ENCODE measurements at places on chromosomes 2 and 18.
A peak's percentile ranks its signal among the peaks of the same experiment; 100 is the strongest.

DNA sequence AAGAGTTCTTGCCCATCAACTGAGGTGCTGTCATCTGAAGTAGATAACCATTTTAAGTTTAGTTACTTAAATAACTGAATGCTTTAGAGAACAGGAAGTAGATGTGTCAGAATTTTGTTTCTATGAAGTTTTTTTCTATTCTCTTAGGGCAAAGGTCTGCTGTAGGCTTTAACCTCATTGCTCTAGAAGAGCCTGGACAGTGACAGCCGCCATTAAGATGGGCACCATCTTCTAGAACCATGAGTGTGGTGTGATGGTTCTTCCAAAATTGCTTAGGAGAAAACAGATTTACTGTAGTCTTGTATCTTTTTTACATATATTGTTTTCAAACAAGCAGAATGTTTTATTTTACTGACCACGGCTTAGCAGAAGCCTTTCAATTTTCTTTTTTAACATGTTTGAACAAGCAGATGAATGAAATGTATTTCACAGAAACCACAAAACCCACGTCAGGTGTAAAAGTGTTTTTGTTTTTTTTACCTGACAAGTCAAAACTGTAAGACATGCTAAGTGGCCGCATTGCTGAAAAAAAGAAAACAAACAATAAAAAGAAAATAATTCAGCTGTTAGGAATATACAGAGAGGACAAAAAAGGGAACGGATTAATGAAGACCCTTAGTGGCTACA lies 77.9 kb downstream of the PRELID3A start:
- DNase-seq, result no peak

GRCh38 chr2:234377761-234378391 lies 119.0 kb downstream of the ARL4C start:
- peak; percentile 29 for DNase-seq

DNA sequence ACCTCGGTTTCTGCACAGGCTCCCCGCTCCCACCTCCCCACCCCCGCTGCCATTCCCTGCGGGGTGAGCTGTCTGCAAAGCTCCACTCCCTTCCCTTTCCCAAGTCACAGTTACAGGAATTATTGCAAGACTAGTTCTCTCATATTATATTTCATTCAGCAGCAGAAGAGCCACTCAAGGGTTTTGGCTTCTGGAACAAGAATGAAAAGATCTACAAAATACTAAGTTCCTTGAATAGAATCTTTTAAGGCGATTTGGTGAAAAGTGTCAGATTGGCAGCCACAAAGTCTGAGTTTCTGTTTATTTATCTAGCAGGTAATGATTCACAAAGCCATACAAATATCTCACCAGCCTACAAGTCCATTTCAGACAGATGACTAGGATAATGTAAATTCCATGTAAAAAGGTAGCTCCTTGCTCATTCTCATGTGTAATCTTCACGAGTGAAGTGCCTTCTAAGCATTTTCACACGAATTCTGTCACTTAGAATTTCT lies 221.9 kb upstream of the RBBP8 start:
- peak; percentile 57 for DNase-seq

GRCh38 chr2:51998890-51999289 lies 967.0 kb upstream of the NRXN1 start:
- no peak for DNase-seq

DNA sequence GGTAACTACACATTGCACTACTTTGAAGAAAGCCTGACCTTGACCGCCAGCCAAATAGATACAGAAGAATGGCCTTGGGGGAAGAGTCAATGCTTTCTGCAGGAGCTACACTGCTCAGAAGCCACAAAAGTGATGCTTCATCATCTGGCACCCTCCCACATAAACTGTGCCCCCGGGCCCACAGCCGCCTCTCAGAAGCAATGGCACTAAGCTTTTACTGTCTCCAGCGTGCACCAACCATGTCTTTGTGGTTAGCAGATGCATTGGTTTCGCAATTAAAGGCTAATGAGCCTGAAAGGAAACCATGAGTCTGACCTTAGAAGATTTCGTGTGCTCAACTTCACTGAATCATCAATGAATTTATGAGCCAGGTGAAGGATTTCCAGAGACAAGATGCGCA lies 209.4 kb upstream of the TRIB2 start:
- DNase-seq, result no peak

GRCh38 chr2:223062396-223062795 lies 10.4 kb downstream of the KCNE4 start:
- DNase-seq, result no peak

GRCh38 chr2:9897331-9897737 lies 54.1 kb downstream of the TAF1B start:
- peak; percentile 88 for DNase-seq

- DNase-seq, result no peak
Observed at GRCh38 chr2:9724565-9724964, 93.8 kb upstream of the YWHAQ start.

DNA sequence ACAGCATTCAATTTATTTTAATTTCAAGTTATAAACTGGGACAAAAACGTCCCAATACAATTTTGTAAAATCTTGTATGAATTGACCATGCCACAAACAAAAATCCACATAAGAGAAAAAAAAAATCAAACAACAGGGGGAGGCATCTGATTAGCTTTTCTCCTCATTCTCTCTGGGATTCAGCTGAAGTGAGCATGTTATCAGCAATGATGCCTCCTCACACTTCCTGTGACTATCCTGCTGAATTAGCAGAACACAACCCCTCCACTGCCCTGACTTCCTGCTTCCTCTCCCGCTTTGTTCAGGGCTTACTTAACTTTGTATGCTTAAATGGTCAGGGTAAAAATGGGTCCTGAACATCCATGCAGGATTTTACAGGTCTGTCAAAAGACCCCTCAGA lies 132.2 kb upstream of the ITGB6 start:
- DNase-seq, result peak; percentile 68

DNA sequence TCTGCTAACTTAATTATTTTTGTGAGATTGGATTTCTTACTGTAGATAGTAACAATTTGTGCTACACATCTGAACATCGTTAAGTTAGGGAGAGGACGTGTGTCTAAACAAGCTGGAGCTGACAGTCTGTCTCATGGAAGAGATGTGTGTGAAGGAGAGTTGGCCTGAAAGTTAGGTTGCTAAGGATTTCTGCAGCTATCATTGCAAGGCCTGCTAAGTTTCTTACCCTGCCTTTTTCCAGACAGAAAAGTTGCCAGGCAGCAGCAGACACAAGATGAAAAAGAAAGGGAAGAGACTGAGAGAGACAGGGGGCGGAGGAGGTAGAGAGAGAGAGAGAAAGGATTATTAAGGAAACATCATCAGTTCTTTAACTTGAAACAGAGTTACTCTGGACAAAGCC lies 4.1 kb upstream of the LRP1B start:
- peak; percentile 16 for DNase-seq

DNA sequence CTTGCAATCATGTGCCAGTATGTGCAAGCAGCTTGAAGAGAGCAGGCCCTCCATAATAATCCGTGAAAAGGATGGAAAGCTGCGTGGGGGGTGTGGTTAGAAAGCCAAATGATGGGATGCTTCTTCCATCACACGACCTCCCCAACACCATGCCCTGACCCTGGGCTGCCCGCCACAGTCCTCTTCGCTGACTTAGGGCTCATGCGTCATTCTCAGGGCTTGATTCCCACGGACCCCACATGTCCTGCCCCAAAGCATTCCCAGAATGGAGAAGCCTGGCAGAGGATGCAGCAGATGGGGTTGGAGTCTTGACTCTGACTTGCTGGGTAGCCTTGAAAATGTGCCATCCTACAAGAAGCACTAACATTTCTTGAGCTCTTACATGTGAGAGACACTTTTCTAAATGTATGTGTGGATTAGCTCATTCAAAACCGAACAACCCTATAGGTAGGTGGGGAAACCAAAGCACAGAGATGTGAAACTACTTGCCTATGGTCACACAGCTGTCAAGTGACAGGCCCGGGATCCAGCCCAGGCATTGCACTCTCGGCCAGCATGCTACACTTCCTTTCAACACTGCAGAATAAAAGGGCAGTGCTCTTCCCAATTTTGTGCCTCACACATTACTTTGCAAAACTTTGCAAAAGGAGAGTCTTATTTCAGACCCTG lies 3.7 kb downstream of the TNS1 start:
- peak; percentile 32 for DNase-seq

GRCh38 chr18:22591222-22591621 lies 173.5 kb upstream of the CTAGE1 start:
- no peak for DNase-seq

- DNase-seq, result no peak
Observed at GRCh38 chr2:199366406-199366805, 91.3 kb downstream of the SATB2 start.

GRCh38 chr2:203687165-203687564 lies 19.3 kb upstream of the CD28 start:
- no peak for DNase-seq

- DNase-seq, result no peak
Observed at GRCh38 chr2:176501617-176502016, 232.4 kb downstream of the MTX2 start.

DNA sequence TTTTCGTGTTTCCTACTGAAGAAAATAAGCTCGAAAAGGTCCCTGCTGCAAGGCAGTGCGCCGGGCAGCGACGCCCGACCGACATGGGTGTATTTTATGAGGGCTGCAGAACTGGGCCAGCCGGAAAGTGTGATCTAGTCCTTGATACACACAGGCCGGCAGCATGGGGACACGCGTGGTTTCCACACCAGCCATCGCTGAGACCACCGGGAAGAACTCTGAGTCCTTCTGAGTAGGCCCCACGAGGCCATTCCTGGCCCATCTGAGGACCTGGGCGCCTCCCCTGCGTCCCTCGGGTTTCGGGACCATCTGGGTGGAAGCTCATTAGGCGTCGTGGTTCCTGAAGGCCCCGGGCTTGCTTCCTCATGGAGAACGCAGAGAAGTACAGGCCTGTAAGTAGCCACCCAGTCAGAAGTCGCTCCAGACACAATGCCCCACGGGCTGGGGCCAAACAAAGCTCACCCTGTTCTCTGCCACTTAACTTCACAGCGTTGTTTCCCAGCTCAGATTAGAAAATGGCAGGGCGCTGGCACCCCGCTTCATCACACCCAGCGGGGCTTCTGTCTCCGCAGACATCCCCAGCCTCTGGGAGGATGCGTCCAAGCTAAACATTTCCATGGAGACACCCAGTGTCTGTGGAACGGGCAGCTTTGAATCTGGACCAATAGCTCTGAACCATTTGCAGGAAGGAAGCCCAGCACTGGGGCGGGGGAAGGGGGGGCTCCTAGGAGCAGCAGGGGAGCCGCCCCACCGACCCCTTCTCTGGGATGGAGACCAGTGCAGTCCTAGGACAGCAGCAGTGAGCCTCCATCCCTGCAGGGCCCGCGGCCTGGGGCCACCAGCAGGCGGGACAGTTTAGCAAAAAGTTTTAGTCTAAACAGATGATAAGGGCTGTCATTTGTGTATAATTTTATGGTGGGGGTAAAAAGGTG lies 2.4 kb downstream of the NFATC1 start:
- DNase-seq, result no peak

Data from muscle of leg (tissue), 16 donors.